Stimulated activated CD8-positive, alpha-beta memory T cell treated with anti-CD3 and anti-CD28 coated beads, Interleukin-4, amount 100 ng/mL, for 1 hour (primary cell): ENCODE measurements at places on chromosomes 3 and 15.

- DNase-seq, result no peak
These were observed 55.8 kb downstream of the GUCA1C start for GRCh38 chr3:108897883-108898282.

DNA sequence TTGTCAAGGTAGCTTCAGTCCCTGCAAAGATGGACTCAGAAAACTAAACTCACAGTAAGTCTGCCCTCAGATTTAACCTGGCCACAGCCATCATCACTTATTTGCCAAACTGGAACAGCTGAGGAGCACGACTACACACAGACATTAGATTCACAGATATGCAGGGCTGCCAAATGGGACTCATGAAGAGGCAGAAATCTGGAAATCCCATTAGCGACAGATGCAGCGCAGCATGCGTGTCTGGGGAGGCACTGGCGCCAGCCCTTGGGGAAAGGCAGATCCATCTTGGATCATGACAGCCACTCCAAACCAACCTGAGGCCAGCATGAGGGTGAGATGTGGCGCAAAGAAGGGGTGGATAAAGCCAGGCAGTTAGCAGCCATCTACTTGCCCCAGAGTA lies 160.7 kb upstream of the TSC22D2 start:
- DNase-seq, result no peak

DNA sequence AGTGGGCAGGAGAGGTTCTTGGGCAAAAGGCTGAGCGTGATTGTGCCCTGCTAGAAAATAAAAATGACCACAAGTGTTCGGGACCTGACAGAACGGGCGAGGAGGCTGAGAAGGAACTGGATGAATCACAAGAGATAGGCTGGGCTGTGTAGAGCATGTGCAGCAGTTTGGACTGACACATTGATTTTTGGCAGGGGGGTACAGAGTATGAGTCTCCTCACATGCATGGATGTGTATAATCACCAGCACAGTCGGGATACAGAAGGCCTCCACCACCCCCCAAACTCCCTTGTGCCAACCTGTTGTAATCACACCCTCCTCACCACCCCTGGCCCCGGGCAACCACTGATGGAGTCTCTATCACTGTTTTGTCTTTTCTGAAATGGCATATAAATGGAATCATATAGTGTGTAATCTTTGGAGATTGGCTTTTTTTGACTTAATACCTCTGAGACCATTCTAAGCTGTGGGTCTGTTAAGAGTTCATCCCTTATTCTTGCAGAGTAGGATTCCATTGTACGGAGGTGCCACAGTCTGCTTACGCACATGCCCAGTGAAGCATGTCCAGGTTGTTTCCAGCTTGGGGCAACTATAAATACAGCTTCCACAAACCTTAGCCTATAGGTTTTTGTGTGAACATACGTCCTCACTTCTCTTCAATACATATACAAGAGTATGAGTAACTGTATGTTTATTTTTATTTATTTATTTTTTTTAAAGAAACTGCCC lies 438.8 kb downstream of the FOXP1 start:
- no peak for DNase-seq

- no peak for DNase-seq
These were observed 11.7 kb downstream of the ABCC5 start for GRCh38 chr3:184005941-184006507.
